ENCODE measurements at places on chromosomes 1 and 21. TPM values are rescaled to one million over a fixed set of nuclear protein-coding genes. Genes with fewer than 3 reads are reported as not detected.

SERTAD4 gene
- 4.4 TPM for total RNA-seq

SGIP1 gene
- not detected for total RNA-seq

RHOU gene
- 2.6 TPM for total RNA-seq

HPCAL4 gene
- 0.03 TPM for total RNA-seq

- DNase-seq, result no peak
These were observed 7.6 kb downstream of the DHRS3 start for GRCh38 chr1:12610305-12610935.
